GM12892 (cell line): ENCODE measurements at places on chromosomes 3 and 15.
A peak's percentile ranks its signal among the peaks of the same experiment; 100 is the strongest.

DNA sequence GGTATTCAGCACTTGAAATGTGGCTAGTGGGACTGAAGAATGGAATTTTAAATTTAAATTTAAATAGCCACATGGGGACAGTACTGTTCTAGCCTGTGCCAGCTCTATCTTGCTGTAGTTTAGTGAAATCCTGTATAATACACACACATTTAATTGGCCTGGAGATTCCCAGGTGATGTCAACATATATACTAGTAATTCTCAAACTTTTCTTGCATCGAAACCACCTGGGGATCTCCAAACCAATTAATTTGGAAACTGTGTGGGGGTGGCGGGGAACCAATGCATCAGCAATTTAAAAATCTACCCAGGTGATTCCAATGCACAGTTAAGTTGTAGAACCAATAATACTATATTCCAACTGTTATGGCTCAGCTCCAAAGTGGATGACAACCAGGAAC, 228.9 kb upstream of the MRPL3 start:
- DNase-seq, result no peak

DNA sequence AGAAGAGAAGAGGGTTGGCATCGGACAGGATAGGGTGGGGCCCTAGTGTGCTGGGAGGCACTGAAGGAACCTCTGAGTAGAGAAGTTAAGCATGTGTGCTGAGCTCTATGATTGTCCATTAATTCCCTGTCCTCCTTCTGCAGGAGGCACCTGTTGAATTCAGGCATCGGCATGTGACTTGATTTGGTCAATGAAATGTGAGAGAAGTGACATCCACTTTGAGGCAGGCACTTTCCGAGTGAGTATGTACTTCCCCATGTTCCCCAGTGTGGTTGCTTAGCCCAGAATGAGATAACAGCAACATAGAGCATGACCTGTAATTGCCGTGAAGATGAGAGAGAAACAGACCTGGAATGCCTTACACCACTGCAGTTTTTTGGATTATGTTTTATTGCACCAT, 224.8 kb downstream of the RPLP1 start:
- DNase-seq, result no peak

DNA sequence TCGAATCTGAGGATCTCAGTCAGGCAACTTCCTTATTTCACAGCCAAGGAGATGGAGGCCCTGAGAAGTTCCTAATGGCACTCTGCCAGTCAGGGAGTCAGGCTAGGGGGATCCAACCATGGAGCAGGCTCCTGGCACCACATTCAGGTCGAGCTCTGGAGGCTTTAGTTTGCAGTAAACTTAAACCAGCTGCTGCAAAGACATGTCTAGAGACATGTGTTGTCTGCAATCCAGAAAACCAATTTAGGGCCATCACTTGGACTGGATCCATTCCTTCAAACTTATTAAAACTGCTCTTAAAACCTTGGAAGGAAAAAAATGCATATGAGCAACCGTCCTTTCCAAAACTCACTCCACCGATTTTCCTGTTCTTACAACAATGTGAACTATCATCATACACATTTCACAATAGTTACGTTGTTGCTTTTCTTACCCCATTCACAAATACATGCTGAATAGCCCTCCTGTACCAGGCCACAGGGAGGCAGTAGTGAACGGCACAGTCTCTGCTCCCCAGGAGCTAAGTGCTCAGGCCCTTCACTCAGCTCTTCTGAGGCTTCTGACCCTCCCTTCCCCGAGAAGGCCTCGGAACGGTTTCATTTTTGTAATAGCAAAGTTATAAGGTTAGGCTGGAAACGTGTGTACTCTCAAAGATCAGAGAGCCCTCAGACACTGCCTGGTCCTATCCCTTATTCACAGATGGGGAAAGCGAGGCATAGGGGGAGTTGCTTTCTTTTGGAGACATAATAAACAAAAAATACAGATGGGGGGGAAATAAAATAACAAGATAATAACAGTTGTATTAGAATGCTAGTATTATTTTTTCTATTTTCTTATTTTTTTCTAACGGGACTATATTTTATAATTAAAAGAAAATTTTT, 20.1 kb downstream of the RFT1 start:
- no peak for DNase-seq

- DNase-seq, result no peak
Observed at GRCh38 chr3:184590795-184591194, 29.2 kb downstream of the EPHB3 start.

GRCh38 chr15:90871716-90872485, 3.5 kb downstream of the FURIN start:
- DNase-seq, result peak; percentile 49

- DNase-seq, result no peak
Observed at GRCh38 chr15:31399544-31400171, 73.0 kb downstream of the KLF13 start.

DNA sequence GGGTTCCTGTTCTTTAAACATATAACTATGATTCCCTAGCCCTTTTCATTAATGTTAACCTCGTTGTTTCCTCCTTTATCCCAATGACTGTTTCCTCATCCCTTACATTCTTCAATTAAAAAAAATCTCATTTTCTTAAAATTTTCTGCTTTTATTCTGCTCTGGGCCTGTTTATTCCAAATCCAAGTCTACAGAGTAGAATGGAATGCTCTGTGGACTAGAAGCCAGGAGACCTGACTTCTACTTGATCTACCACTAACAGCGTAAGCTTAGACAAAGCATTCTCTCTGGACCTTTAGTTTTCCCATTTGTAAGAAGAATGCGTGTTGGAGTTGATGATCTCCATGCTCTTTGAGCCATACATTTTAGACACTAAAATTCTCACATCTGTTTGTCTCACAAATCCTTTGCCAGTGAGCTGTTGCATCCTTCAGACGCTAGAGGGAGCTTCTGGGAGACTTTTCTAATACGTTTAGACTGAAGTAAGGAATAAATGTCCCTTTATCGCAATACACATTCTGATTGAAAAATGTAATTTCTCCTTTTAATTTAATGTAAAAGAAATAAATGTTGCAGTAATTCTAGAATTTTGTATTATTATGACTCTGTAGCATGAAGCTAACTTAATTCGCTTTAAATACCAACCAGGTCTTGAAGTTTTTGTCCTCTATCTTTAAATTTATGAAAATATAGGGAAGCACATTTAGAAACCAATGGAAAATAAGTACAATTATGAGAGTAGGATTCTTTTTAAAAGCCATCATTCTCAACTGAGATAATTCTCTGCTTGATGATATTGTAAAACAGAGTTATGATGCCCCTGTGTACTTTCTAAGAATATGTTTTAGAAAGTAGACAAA, 21.7 kb upstream of the GMNC start:
- DNase-seq, result no peak

GRCh38 chr3:115635406-115635805, 12.1 kb downstream of the GAP43 start:
- no peak for DNase-seq

- no peak for DNase-seq
Observed at GRCh38 chr3:110236976-110237610, 834.5 kb upstream of the NECTIN3 start.

DNA sequence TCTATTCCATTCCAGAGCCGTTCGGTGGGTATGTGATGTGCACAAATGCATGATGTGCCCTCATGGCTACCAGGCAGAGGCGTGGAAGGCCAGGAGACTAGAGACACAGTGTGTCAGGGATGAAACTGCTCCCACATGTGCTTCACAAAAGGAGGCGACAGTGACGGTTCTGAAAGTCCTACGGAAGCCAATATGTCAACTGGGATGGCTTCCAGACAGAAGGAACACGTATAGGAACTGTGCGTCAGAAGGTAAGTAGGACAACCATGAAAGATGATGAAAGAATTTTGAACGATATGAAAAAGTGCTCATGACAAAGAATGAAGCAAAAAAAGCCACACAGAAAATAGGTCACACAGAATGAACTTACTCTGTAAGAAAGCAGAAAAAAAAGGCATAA, 34.1 kb downstream of the GLB1 start:
- no peak for DNase-seq

GRCh38 chr15:63043335-63044076, 959 bp downstream of the TPM1 start:
- no peak for DNase-seq

DNA sequence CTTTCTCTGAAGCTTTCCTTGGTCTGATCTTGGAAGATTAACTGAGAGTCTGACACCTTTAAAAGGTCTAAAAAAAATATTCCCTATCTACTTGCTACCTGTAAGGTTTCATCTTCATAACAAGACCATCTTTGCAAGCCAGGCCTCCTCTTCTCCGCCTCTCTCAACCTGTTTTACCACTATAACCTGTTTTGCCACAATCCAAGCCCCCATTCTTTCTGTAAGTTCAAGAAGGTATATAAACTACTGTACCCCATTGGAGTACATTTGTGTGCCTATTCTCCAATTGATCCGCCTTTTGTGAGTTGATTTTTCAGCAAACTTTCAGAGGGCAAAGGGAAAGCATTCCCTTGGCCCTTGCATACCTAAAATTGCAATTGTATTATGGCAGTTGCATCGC, 319.3 kb upstream of the NECTIN3 start:
- no peak for DNase-seq

GRCh38 chr3:125431391-125431790, 56.3 kb upstream of the ZNF148 start:
- DNase-seq, result no peak

DNA sequence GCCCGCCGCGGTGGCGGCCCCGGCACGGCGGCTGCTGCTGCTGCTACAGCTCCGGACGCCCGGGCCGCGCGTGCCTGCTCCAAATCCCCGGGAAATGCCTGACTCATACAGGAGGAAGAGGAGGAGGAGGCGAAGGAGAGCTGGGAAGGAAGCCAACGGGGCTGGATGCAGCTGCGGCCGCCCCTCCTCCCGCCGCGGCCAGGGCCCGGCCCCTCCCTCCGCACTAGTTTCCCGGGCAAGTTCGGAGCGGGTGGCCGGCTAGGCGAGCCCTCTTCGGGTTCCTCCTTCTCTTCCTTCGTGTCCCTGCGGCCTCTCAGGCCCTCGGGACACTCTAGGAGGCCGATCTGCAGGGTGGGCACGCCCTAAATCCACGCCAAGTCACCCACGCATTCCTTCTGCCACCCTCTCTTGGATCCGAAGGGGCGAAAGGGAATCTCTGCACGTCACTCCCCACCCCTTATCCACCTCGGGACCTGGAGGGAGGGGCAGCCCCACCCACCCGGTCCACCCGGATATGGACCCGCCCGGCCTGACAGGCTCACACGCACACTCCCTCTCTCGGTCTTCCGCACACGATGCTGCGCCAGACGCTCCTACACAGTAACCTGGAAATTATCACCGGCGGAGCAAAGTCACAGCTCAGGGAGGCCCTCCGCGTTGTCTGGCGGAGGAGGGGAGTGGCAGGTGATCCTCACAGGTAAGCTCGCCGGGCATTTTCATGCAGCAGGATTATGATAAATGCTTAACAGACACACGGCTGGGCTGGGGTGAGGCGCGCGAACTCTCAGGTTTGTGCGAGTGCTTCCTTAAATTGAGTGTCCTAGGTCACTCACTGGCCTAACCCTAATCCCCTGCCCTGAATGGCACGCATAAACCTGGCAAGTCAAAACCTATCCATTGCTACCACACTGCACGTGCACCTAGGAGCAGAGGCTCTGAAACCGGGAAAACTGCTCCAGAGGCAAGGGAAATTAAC, at the start of the genes OSBPL10 and ZNF860:
Gene OSBPL10 (minus strand): TSS at position 57 of the 976 bp plus-strand sequence. CDS start 83 bp downstream, outside the sequence.
Gene ZNF860 (plus strand): TSS at position 545 of the 976 bp plus-strand sequence. CDS start 7,330 bp downstream, outside the sequence.
- DNase-seq, result no peak

DNA sequence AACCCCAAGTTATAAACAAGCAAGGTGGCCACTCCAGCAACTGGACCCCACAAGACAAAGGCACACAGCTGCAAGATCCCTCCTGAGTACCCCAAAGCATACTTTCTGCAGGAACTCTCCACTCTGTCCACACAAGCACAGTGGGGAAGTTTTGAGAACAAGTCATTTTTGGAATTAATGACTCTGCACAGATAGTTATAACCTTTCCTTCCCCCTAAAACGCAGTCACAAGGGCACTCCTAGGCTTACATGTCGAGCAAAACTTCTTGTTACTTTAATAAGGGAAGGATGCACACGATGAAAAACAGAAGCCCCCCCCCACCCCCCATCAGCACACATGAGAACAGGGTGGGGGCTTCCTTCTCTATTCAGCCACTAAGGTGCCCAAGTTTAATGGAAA, 1.2 kb downstream of the STIMATE start:
- DNase-seq, result no peak

- no peak for DNase-seq
Observed at GRCh38 chr3:61903931-61904657, 342.7 kb downstream of the PTPRG start.

GRCh38 chr3:189132839-189133238, 38.9 kb upstream of the TPRG1 start:
- DNase-seq, result no peak

DNA sequence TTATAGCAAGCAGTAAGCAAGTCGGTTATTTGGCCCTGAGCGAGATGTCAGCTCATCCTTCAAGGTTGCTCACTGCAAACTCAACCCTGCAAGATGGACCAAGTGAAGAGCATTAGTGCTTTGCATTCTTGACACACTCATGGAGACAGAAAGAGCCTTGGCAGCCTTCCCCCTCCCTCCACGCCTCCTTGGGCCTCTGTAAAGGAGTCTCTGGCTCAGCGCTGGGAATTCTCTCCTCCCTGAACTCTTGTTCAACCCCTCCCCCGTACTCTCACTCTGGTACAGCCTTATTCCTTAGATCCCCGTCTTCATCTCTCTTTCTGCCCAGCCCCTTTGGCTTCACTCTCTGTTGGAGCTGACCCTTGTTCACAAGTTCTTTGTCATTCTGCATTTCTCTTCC, 2.2 kb upstream of the CX3CR1 start:
- DNase-seq, result no peak

- no peak for DNase-seq
Observed at GRCh38 chr3:2513986-2514385, 415.3 kb downstream of the CNTN4 start.

DNA sequence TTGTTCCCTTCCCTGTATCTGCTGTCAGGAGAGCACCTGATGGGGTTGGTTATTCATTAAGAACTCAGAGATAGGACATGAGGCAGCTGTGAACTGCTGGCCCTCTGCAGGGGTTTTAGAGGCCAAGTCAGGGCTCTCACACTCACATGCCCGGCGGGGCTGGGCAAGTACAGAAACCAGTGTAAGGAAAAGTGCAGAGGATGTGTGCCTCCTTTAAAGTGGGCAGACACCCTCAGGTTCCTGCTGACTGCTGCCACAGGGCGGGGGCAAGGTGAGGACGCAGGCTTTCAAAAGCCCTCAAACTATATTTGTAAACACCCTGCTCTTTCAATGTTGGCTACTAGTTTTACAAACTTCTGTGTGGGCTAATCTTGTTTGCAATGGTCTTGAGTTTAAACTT, 22.4 kb downstream of the CXCR6 start:
- DNase-seq, result no peak

GRCh38 chr15:63517202-63517601, 12.8 kb downstream of the USP3 start:
- DNase-seq, result no peak

DNA sequence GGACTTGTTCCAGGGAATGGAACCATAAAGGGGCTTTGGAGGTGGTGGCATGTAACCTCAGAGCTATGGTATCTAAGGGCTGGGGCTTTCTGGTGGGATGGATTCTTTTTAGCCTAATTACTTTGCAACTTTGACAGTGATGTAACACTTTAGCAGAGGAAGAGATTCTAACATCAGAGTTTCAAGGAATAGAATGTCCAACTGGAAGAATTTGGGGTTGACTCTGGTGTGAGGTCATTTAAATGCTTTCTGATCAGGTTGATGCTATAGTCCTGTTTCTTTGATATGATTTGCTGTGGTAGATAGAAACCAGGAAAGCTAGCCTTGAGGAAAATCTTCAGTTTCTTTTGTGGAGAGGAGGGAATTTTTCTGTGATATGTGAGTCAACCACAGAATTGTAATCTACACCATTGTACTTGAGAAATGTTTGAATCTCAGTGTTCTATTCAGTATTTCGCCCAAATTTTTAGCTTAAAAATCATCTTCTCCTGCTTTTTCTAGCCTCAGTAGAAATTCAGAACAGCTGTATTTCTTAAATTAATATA, 40.0 kb downstream of the ATP2C1 start:
- DNase-seq, result no peak
